ENCODE measurements at places on chromosomes 13 and 19.
A peak's percentile ranks its signal among the peaks of the same experiment; 100 is the strongest.

- DNase-seq: no peak
Measured at GRCh38 chr13:110476220-110476617, 85.3 kb downstream of the RAB20 start.

DNA sequence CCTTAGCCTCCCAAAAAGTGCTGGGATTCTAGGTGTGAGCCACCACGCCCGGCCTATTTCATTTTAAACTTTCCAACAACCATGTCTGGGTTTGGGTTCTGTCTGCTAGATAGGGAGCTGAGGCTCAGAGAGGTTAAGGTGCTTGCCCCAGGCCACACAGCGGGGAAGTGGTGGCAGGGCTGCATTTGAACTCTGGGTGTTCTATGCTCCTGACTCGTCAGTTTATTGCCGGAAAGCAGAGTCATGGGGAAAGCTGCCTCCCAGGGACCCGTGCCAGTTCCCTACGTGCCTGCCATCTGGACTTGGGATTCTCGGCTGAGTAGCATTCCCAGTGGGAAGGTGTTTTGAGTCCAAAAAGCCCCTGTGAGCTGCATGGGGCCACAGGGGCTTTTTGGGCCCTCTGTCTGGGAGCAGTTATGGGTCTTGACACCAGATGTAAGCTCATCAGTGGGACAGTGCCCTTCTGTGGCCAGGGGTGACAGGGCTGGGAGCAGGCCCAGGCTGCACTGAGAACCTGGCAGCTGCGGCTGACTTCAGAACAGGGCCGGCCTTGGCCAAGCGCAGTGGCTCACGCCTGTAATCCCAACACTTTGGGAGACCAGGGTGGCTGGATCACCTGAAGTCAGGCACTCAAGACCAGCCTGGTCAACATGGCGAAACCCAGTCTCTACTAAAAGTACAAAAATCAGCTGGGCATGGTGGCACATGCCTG, 10.9 kb downstream of the RFX1 start:
- no peak for DNase-seq

GRCh38 chr13:31908696-31909411, 122.7 kb upstream of the FRY start:
- DNase-seq: no peak

DNA sequence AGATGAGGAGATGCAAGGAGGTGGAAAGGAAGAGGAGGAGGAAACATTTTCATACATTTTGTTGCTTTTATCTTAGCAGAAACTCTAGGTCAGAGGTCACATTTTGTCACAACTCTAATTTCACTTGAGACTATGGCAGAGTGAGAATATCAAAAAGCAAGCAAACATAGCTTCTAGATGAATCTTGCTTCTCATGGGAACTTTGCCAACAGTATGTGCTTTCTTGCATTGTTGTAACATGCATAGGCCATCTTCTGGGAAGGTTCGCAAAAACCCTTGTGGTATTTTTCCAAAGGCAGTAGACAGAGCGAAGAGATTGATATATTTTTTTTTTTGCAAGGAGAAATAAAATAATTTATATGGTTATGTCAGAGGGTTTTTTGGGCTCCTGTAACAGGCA, 291.3 kb downstream of the MTUS2 start:
- no peak for DNase-seq

DNA sequence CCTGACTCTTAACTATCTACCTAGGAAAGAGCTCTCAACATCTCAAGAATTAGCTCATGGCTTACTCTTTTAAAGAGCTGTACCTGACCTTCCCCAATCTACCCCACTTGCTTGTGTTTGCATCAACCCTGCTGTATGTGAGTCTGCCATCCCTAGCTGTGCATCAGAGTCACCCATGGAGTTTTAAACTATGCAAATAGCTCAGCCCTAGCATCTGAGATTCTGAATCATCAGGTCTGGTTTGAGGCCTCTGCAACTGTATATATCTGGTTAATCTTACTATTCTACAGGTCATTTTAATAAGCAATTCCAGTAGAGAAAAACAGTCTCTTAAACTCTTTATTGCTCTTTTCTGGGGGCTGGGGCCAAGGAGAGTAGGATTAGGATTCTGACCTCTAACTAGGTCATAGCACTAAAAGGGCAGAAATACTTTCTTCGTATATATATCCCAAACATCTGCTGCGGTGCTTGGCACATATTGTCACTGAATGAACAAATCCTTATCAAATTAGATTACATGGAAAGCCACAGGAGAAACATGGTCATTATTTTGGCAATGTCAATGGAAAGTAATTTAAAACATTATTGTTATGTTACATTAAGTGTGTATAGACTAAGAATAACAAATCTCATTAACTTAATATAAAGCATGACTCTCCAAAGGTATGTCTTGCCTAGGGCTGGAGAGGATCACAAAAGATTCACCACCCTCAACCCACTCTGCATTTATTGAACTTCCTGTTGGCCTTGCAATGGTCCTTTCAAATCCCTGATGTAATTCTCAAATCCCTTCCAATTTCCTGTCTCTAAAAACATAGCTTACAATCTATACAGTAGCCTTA, 232.2 kb downstream of the DACH1 start:
- no peak for DNase-seq

DNA sequence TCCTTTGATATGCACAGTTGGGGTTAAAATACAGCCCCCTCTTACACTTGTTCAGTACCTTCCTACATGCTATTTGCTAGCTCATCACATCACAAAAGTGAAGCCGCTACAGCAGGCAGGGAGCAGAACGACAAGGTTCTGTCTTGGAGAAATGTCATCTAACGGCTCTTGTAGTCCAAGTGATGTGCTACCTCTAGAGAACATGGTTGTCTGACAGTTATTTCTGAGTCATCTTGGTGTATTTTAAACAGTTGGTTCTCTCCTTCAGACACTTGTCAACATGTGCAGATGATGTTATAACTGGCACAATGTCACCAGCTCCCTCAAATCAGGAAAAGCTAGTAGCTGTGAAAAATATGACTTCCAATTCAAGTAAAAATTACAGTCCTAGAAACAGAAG, 865.0 kb downstream of the PCDH9 start:
- no peak for DNase-seq

- DNase-seq: peak; percentile 81
Measured at GRCh38 chr19:58544591-58545285, 874 bp downstream of the TRIM28 start.

DNA sequence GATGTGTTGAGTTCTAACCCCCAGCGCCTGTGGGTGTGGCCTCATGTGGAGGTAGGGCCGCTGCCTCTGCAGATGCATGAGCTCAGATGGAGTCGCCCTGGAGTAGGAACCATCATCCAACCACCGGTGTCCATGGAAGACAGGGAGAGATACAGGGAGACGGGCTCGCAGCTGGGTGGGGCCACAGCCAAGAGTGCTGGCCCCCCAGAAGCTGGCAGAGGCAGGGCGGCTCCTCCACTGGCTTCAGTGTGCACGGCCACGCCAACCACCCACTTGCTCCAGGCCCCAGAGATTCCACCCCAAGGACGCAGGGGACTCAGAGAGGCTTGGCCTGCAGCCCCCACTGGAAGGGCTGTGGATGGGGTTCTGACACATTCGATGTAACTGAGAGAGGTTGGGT, 5.4 kb upstream of the MCF2L start:
- no peak for DNase-seq

DNA sequence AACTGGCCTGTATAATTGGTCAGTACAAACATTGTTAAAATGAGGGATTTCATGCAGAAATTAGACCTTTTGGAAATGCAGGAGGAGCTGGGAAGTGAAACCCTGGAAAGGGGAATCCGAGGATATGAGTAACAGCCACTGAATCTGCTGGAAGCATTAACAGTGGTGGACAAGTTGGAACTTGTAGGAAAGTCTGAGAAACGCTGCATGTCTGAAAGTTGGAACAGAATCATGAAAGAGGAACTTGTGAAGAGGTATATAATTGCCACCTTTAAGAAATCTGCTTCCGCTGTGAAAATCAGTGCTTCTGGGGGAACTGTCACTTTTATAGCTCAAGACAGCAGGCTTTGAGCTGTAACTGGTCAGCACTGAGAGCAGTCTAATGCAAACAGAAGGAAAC, 716.5 kb upstream of the PRR20A start:
- DNase-seq: no peak

DNA sequence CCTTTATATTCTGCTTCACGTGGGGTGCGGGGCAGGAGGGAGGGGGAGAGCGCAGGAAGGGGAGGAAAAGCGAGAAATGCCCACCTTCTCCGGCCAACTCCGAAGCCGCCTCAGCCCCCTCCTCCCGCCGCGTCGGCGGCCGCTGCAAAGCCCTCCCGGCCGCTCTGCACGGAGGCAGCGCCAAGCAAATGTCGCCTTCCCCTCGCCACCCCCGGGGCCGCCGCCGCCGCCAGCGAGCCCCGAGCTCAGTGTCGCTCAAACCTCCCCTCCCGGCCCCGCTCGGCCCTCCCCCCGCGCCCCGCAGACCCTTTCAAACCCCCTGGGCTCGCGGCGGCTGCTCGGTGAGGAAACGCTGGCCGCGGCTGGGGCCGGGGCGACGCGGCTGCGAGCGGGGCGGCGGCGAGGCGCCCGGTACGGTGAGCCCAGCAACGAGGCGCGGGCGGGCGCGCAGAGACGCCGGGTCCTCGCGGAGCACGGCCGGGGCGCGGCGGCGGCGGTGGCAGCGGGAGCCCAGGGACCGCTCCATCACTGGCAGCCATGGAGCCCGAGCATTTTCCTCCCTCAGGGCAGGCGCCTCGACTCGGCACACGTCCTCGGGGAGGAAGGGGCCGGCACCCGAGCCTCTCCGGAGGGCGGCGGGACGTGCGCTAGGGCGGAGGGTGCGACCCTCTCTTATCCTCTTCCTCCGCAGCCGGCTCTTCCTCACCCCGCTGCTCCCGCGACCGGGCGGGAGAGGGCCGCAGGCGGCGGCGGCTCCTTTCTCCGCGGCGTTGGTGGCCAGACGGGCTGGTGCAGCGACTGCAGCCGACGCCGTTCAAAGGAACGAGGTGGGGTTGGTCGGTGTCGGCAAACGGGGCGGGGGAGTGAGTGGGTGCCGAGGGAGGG, 463 bp upstream of the TSC22D1 start:
- peak; percentile 28 for DNase-seq

DNA sequence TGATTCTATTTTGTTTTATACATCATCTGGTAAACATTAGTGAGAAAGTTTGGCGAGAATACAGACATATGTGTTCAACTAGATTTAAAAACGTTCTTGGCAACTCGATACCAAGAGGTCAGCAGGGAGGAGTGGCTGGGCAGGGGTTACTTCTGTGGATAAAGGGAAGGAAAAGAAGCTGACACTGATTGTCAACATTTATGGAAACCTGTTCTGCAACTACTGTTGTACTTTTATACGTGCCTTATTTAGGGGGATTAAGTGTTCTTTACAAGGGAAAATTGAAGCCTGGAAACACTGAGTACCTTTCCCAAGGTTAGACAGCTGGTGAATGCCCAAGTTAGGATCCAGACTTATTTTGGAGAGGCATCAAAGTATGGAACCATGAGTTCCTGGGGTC, 65.0 kb downstream of the MTUS2 start:
- DNase-seq: peak; percentile 3

GRCh38 chr19:788983-789700, 8.1 kb upstream of the PTBP1 start:
- DNase-seq: no peak

DNA sequence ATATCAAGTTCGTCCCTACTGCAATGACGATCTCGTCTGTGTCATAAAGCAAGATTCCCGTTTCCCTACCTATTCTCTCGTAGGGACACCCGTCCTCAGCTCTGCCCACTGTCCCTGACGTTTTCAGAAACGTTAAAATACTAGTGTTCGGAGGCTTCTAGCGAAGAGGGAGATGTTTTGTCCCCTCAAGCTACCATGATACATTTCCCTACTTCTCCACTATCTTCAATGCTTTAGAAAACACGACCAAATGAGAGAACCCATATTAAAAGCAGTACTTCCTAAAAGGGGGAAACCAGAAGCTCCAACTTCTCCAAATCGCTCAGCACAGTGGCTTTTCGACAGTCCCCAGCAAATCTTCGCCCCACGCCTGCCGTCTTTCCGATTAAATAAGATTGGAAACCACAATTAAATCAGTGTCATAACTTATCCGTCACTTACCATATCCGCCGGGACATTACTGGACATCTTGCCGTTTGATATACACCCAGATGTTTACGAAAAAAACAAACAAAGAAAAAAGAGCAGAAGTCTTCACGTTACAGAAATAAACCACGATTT, 1.3 kb downstream of the UBL3 start:
- DNase-seq: peak; percentile 55

GRCh38 chr13:65595916-65596315, 1634.2 kb downstream of the PCDH9 start:
- DNase-seq: peak; percentile 46

GRCh38 chr19:42169486-42170413, 37.5 kb upstream of the POU2F2 start:
- DNase-seq: no peak

GRCh38 chr19:3039641-3040077, 10.6 kb upstream of the TLE2 start:
- DNase-seq: no peak

GRCh38 chr19:45391346-45391745, 13.5 kb downstream of the PPP1R13L start:
- DNase-seq: no peak

- DNase-seq: peak; percentile 94
Measured at GRCh38 chr19:49929121-49929610, at the start of the genes ATF5 and NUP62. ATF5 (plus strand) TSS chr19:49929205; CDS start chr19:49930851, 1,646 bp downstream. NUP62 (minus strand) TSS chr19:49929504; CDS start chr19:49909807, 19,697 bp downstream.

DNA sequence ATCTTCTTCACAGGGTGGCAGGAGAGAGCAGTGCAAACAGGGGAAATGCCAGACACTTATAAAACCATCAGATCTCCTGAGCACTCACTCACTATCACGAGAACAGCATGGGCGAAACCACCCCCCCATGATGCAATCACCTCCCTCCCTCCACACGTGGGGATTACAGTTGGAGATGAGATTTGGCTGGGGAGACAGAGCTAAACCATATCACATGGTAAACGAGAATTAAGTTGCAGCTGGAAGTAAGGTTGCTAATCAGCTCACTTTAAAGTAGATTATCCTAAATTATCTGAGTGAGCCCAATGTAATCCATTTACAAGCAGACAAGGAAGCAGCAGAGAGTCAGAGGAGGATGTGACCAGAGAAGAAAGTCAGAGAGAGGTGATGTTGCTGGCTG, 102.2 kb upstream of the IPO5 start:
- DNase-seq: no peak

DNA sequence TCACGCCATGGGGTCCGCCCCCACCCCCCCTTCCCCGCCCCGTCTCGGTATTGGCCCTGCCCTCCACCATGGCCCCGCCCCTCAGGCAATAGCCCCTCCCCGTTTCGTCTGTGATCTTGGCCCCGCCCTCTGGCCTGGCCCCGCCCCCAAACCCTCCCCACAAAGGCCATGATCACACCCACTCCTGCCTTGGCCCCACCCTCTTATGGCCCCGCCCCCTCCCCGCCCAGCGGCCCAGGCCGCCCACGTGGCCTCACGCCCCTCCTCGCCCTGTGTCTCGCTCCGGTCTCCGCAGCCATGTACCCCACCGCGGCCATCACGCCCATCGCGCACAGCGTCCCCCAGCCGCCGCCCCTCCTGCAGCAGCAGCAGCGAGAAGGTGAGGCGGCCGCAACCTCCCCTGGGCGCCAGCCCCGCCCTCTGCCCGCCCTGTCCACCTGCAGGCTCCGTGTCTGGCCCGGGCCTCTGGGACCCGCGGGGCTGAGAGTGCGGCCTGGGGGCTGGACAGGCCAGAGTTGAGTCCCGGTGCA, 61.3 kb downstream of the CELF5 start:
- no peak for DNase-seq

Measured in hindlimb muscle (tissue), 1 donor.